Stimulated activated CD8-positive, alpha-beta memory T cell treated with anti-CD3 and anti-CD28 coated beads, Interleukin-7, amount 100 ng/mL, for 1 hour (primary cell): ENCODE measurements at places on chromosomes 7 and 10.

- no peak for DNase-seq
These were observed 137.6 kb upstream of the THSD7A start for GRCh38 chr7:11969643-11970042.

DNA sequence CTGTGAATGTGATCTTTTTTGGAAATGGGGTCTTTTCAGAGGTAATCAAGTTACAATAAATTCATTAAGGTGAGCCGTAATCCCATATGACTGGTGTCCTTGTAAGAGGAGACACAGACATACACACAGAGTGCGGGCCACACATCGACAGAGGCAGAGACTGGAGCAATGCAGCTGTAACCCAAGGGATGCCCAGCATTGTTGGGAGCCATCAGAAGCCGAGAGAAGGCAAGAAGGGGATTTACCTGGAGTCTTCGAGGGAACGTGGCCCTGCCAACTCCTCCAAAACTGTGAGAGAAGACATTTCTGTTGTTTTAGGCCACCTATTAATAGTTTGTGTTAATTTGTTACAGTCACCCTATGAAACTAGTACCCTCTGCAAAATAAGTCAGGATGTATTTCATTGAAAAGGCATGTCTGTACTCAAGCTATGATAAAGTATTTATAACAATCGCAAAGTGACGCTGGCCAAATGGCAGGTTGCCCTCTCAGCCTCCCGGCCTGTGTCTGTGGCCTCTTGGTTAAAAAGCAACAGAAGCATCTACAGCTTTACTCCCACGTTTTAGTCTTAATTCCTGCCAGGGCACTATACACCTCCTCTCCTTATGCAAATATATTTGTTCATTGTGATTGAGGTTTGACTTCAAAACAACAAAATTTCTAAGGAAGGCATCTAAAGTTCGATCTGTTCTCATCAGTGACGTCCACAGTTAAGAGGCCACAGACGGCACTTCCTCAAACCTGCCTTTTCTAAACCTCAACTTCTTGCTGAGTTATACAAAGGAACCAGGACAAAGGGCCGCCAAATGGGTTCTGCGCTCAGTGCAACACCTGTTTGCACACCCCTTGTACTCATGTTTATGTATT lies 46.8 kb downstream of the HIPK2 start:
- no peak for DNase-seq

GRCh38 chr10:128304271-128304670 lies 178.0 kb upstream of the MKI67 start:
- DNase-seq, result no peak

- no peak for DNase-seq
These were observed 38.5 kb downstream of the MLLT10 start for GRCh38 chr10:21572578-21572977.

GRCh38 chr7:17622451-17622850 lies 317.8 kb downstream of the SNX13 start:
- no peak for DNase-seq
